ENCODE measurements at places on chromosomes 5 and 9.

DNA sequence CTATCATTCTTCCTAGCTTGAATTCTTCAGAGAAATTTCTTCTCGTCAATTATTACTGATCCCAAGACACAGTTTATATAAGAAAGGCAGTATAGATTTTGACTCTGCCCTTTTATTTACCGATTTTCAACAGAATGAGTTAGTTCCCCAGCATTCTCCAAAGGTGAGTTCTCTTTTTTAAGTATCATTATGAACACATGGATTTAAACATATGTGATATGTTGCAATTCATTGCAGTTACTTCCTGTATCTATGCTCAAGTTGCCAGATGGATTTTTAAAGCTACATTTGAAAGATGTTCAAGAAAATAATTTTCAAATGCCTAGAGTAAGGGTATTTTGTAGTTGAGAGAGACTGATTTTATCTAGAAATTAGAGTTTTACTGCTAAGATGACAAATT is 8.4 kb downstream of the WDR41 start:
- DNase-seq, result no peak

- DNase-seq, result no peak
These were observed 22.0 kb upstream of the PTBP3 start for GRCh38 chr9:112355427-112355897.

DNA sequence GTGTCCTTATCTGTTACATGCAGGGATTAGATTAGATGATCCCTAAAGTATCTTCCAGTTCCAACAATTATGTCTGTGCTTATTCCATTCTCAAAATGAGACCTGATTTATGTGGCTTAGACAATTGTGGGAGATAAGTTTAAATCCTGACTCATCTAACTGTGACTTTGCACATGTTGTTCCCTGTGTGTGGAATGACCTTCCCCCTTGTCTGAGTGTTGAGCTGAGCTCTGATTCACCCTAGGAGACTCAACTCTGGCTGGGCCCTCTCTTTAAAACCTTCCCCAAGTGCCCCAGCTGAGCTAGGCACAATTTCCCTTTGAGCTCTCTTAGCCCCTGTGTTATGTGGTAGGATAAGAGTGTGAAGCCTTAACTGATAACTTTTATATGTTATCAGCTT is 118.9 kb upstream of the ELL2 start:
- DNase-seq, result no peak

- no peak for DNase-seq
These were observed 1.6 kb downstream of the CCL19 start for GRCh38 chr9:34689512-34689911.
